ENCODE measurements at places on chromosomes 3 and 15. TPM values are rescaled to one million over a fixed set of nuclear protein-coding genes. Genes with fewer than 3 reads are reported as not detected.

Gene HTR3E
- total RNA-seq, result not detected

Gene RBPMS2
- not detected for total RNA-seq

Gene CHRM5
- total RNA-seq, result not detected

DNA sequence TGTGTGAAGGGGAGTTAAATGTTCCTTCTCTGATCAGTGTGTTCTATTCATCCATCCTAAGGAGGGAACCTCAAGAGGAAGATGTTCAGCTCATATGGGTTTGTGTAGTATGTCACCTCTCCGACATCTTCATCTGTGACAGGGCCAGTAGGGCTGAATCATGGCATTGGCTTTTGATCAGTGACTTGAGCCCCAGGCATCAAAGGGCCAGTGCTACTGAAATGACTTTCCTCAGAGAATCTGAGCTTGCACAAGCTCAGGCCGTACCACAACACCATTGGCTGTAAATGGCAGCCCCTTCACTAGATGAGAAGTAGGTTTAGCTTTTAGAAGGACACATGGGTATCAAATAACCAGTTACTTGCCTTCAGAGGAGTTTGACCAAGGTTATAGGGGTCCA is 183.2 kb upstream of the NR2E3 start:
- no peak for DNase-seq

GRCh38 chr15:43370975-43371974 is at the start of the genes TUBGCP4 and ZSCAN29:
Gene TUBGCP4 (plus strand): TSS chr15:43371101. CDS start chr15:43371355, 254 bp downstream.
Gene ZSCAN29 (minus strand): TSS chr15:43371043. CDS start chr15:43369913, 1,130 bp downstream.
- DNase-seq, result peak; percentile 61

Gene BCHE
- total RNA-seq, result not detected

Gene PIGBOS1
- total RNA-seq, result 15.7 TPM

- DNase-seq, result no peak
Observed at GRCh38 chr15:47870956-47871625, 153.8 kb downstream of the SEMA6D start.

DNA sequence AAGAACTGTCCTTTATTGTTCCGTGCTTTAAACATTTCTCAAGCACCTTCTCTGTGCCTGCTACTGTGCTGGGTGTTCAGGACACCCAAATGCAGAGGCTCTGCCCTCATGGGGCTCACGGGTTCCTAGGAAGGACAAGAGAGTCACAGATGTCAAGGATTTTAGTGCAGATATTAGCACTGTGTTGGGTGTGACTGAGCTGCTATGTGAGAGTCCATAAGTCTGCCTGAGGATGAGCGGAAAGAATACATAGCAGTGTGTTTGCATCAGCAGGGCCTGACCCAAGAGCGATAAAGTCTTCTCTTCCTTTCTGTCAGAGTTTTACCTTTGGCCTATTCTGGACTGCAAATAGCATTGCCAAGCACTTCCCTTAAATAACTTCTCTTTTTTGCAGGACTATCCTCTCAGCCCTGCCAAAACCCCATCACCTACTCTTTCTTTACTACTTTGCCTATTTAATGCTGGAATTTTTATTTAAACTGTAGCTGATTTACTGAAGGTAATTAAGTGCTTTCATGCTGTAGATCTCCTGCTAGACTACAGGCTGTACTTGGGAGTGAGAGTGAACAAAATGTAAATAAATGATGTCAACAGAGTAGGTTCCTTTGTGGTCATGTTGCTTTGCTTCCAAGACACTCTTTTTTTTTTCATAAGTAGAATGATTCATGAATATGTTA is 459.4 kb upstream of the TPRG1 start:
- no peak for DNase-seq

Gene GOLGA8J
- total RNA-seq, result 0.60 TPM

Gene CHRNA7
- total RNA-seq, result not detected

- DNase-seq, result no peak
Observed at GRCh38 chr3:60330107-60330506, 921.1 kb downstream of the FHIT start.

Gene DAPK2
- total RNA-seq, result 1.6 TPM

Gene RASL12
- total RNA-seq, result not detected

GRCh38 chr15:94259863-94260262 is 28.5 kb downstream of the MCTP2 start:
- DNase-seq, result no peak

- no peak for DNase-seq
Observed at GRCh38 chr15:61081027-61081322, 148.1 kb downstream of the RORA start.

Gene GPR171
- 35.5 TPM for total RNA-seq

GRCh38 chr3:109874896-109875708 is 537.8 kb upstream of the DPPA4 start:
- DNase-seq, result no peak

- no peak for DNase-seq
Observed at GRCh38 chr15:66802025-66803001, 100.3 kb downstream of the SMAD6 start.

Gene CCDC32
- total RNA-seq, result 31.8 TPM

- DNase-seq, result no peak
Observed at GRCh38 chr15:77029166-77030047, 34.5 kb downstream of the PSTPIP1 start.

Gene SEMA6D
- total RNA-seq, result not detected

Gene HGD
- total RNA-seq, result 3.8 TPM

DNA sequence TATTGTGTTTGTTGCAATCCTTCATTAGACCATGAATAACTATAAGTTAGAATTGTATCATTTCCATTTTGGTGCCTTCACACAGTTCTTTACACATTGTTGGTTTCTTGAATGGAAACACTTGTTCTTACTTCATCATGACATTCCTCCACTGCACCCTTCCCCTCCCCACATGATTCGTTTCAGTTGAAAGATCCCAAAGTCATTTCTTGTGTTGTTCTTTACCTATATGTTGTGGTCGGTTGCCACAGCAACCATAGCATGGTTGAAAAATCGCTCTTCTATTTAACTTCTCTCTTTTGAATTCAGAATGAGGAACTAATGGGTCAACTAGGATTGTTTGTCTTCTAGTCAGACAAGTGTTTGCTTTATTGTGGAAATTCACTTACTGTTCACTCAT is 103.3 kb downstream of the IL1RAP start:
- DNase-seq, result no peak

DNA sequence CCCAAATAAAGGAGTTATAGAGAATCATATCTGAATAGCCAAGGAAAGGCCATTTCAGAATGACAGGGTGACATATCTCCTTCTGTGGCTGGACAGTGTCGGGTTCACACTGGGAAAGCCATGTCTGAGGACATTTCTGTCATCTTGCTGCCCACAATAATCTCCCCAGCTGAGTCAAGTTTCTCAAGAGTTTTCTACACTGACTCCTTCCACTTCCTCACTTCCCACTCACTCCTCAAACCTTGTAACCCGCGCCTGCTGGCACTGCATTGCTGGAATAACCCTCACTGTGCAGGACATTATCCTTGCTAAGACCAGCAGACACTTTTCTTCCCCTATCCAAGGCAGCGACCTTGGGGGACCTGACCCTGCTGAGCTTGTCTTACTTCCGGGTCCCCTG is 5.3 kb upstream of the INSYN1 start:
- no peak for DNase-seq

Gene ZBBX
- total RNA-seq, result not detected

Gene UROC1
- 0.11 TPM for total RNA-seq

Gene TRH
- not detected for total RNA-seq

DNA sequence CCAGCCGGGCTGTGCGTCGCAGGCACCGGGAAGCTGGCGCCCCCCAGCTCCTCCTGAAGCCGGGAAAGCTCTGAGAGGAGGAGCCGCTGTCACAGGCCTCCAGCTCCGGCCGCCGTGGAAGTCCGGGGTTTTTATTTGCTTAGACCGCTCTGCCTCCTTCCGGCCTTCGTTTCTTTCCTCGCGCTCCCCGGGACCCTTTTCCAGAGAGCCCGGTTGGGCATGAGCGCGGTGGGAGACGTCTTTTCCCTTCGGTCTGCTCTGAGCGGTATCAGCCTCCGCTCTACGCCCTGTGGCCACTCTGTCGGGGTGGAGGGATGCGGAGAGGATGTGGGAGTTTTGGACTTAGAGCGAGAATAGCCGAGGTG is 559 bp downstream of the SENP5 start:
- DNase-seq, result peak; percentile 2

DNA sequence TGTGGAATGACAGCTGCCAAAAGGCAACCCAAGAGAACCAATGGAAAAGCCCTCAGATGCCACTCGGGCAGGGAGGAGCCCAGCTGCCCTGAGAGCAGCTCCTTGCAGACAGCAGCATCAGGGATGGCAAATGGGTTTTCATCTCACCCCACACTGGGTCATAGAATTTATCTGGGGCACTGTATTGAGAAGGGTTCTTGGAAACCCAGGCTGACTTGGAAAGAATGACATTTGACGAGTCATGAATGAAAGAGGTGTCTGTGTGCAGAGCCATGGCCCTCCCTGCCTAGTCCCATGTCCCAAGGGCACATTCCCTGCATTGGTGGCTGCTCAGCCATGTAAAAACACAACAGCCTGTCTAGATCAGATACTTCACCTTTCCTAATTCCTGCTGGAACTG is 157.9 kb upstream of the BHLHE40 start:
- DNase-seq, result no peak

Gene ZNF660
- total RNA-seq, result 1.9 TPM

Gene C3orf52
- 0.94 TPM for total RNA-seq

Data from naive thymus-derived CD8-positive, alpha-beta T cell (primary cell).